Uterus (tissue), 4 donors: ENCODE measurements at places on chromosomes 6 and 20. TPM values are rescaled to one million over a fixed set of nuclear protein-coding genes. Genes with fewer than 3 reads are reported as not detected.

The HSPA12B gene
- total RNA-seq, result 46.2 TPM

The C6orf89 gene
- total RNA-seq, result 58.2 TPM

The BHLHE23 gene
- total RNA-seq, result not detected

The SLC2A10 gene
- 32.3 TPM for total RNA-seq

The LAMA4 gene
- 329 TPM for total RNA-seq

The RBPJL gene
- total RNA-seq, result not detected

The TBXT gene
- not detected for total RNA-seq

The TCF15 gene
- 1.0 TPM for total RNA-seq

The LY6G6D gene
- not detected for total RNA-seq

The HCRTR2 gene
- 0.21 TPM for total RNA-seq

GRCh38 chr6:137673603-137674002 lies 179.4 kb upstream of the OLIG3 start:
- no peak overlapping the region for H3K27ac ChIP-seq
- H3K36me3 ChIP-seq, result no peaks in the 10 kb centered on the region

- H3K4me3 ChIP-seq, result no peak overlapping the region
- no peaks in the 10 kb centered on the region for H3K4me1 ChIP-seq
- DNase-seq, result no peak
- H3K36me3 ChIP-seq, result no peaks in the 10 kb centered on the region
- H3K27ac ChIP-seq, result no peak overlapping the region
These were observed 244.9 kb downstream of the THBS2 start for GRCh38 chr6:169008641-169009257.

GRCh38 chr6:15970517-15970916 lies 158.4 kb upstream of the MYLIP start:
- H3K27me3 ChIP-seq, result no peaks in the 10 kb centered on the region
- no peaks in the 10 kb centered on the region for H3K36me3 ChIP-seq
- H3K4me3 ChIP-seq, result no peak overlapping the region
- no peaks in the 10 kb centered on the region for H3K4me1 ChIP-seq
- H3K27ac ChIP-seq, result no peak overlapping the region

GRCh38 chr20:63372971-63373885 lies 12.1 kb upstream of the CHRNA4 start:
- H3K36me3 ChIP-seq, result no peaks in the 10 kb centered on the region
- no peak for DNase-seq
- H3K4me1 ChIP-seq, result no peaks in the 10 kb centered on the region
- no peaks in the 10 kb centered on the region for H3K27me3 ChIP-seq

DNA sequence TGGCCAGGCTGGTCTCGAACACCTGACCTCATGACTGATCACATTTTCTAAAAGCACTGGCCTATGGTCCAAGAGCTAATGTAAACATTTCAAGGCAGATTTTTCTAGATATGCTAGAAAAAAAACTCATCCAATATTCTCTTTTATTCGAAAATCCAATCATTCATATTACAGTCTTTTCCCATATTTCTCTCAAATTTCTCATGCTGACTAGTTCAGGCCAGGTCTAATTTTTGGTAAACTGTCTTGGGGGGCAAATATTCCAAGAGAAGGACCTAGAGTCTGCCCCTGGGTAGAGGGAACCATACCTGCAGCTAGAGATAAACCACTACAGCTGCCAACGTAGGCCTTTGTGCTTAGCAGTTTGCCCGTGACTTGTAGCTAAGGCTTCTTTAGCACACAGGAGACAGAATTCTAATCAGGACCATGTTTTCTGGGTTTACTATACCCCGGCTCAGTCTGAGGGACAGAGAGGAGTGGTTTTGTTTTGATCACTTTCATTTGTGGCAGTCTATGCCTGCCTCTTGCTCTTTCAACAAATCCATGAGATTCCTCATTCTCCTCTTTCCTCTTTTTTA lies 71.8 kb upstream of the CITED2 start:
- no peaks in the 10 kb centered on the region for H3K4me1 ChIP-seq
- no peak overlapping the region for H3K4me3 ChIP-seq
- H3K27ac ChIP-seq, result no peak overlapping the region
- no peak for DNase-seq
- H3K27me3 ChIP-seq, result no peaks in the 10 kb centered on the region

GRCh38 chr6:79600313-79600712 lies 30.8 kb upstream of the SH3BGRL2 start:
- H3K4me1 ChIP-seq, result no peaks in the 10 kb centered on the region
- H3K27ac ChIP-seq, result no peak overlapping the region
- H3K36me3 ChIP-seq, result no peaks in the 10 kb centered on the region
- no peaks in the 10 kb centered on the region for H3K27me3 ChIP-seq

DNA sequence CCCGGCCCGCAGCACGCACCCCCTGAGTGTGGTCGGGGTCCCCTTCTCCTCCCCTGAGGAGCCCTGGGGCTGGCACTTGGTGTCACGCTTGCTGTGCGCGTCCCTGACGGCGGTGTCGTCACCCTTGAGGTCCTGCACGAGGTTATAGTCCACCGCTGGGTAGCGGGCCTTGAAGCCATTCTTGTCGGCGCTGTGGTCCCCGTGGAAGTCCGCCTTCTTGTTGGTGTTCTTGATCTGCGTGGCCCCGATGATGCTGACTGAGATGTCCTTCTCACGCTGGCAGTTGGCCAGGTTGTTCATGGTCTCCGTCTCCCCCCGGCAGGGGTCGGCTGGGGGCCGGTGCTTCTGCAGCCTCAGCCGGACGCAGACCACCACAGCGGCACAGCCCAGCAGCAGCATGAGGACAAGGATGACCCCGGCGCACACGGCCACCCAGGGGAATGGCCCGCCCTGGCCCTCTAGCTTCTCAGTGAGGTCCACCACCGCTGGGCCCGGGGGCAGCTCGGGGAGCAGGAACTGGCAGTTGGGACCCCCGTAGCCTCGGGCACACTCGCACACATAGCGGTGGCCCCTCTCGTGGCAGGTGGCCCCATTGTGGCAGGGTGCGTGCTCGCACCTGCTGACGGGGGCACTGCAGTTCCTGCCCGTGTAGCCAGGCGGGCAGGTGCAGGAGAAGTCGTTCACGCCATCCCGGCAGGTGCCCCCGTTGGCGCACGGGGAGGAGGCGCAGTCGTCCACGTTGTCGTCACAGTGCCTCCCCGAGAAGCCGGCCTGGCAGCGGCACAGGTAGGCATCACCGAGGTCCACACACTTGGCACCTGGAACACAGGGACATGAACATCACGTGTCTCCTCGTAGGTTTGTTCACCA lies 7.4 kb downstream of the DLL1 start:
- H3K27me3 ChIP-seq, result no peaks in the 10 kb centered on the region
- no peaks in the 10 kb centered on the region for H3K36me3 ChIP-seq
- no peak overlapping the region for H3K27ac ChIP-seq
- no peak for DNase-seq
- H3K4me3 ChIP-seq, result no peak overlapping the region

GRCh38 chr6:4466769-4467480 lies 309.3 kb upstream of the CDYL start:
- no peaks in the 10 kb centered on the region for H3K4me1 ChIP-seq
- no peaks in the 10 kb centered on the region for H3K36me3 ChIP-seq
- no peaks in the 10 kb centered on the region for H3K27me3 ChIP-seq

DNA sequence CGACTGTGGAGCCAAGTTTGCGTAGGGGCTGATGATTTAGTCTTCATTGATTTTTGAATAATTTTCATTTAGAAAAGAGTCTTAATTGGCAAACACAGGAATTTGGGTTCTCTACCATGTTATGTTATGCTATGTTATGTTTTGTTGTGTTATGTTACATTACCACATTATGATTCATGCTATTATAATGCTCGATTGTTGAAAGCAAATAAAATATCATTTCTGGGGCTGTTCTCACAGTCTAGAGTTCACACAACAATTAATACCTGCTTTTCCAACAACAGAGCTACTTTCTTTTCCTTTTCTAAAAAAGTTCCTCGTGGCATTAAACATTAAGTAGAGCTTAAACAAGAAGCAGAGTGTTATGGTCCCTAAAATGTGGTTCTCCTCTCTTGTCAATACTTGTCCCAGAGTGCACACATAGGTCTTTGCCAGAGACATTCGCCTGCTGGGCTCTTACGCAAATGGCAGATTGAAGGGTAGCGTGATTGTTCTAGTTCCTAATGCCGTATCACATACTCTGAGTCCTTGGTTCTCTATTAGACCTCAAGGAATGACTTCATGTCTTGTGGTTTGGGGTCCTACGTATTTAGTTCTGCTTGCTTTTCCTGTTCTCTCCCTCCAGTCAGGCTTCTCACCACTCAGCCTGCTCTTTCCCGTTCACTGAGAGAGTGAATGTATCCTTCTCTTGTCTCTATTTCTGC lies 370.3 kb downstream of the CD109 start:
- no peaks in the 10 kb centered on the region for H3K27me3 ChIP-seq
- no peak overlapping the region for H3K4me3 ChIP-seq
- H3K36me3 ChIP-seq, result no peaks in the 10 kb centered on the region
- DNase-seq, result no peak
- no peak overlapping the region for H3K27ac ChIP-seq

- H3K36me3 ChIP-seq, result no peaks in the 10 kb centered on the region
- H3K4me1 ChIP-seq, result no peaks in the 10 kb centered on the region
- H3K27ac ChIP-seq, result peak within 1 kb of the TSS; percentile 70
- DNase-seq, result peak; percentile 66
These were observed at the start of gene BEND6 for GRCh38 chr6:56954403-56955170. BEND6 (plus strand) TSS chr6:56955107; CDS start chr6:56981811, 26,704 bp downstream.

GRCh38 chr6:16278750-16279149 lies 40.4 kb downstream of the GMPR start:
- H3K27ac ChIP-seq, result no peak overlapping the region
- no peak for DNase-seq
- no peak overlapping the region for H3K4me3 ChIP-seq
- H3K27me3 ChIP-seq, result no peaks in the 10 kb centered on the region
- H3K36me3 ChIP-seq, result no peaks in the 10 kb centered on the region

GRCh38 chr6:168915855-168916254 lies 337.8 kb downstream of the THBS2 start:
- H3K27ac ChIP-seq, result no peak overlapping the region
- no peak overlapping the region for H3K4me3 ChIP-seq
- H3K4me1 ChIP-seq, result no peaks in the 10 kb centered on the region
- H3K27me3 ChIP-seq, result no peaks in the 10 kb centered on the region
- no peak for DNase-seq

DNA sequence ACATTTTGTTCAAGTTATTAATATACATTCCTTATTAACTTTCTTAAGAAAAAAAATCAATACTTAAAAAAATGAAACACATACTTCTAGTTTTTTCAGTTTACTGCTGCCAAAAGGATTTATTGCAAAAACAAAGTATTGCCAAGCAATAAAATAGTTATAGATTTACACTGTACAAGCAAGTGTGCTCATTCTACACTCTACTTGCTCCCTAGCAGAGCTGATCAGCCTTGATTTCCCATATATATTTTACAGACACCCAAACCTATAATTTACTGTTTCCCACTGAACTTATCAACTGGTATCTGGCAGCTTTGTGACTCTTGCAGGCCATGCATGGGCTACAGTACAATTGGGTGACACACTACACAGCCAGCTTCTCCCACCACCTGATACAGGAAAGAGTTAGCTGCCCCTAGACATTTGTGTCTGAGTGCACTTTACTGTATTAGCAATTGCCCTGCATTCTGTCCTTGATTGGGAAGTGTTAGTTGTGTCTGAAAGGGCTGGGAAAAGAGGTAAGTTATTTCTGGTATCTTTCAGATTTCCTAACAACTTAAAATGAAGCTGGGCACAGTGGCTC lies 156.0 kb upstream of the BEND3 start:
- no peaks in the 10 kb centered on the region for H3K4me1 ChIP-seq
- H3K4me3 ChIP-seq, result no peak overlapping the region
- H3K27ac ChIP-seq, result no peak overlapping the region
- no peak for DNase-seq
- H3K27me3 ChIP-seq, result no peaks in the 10 kb centered on the region

DNA sequence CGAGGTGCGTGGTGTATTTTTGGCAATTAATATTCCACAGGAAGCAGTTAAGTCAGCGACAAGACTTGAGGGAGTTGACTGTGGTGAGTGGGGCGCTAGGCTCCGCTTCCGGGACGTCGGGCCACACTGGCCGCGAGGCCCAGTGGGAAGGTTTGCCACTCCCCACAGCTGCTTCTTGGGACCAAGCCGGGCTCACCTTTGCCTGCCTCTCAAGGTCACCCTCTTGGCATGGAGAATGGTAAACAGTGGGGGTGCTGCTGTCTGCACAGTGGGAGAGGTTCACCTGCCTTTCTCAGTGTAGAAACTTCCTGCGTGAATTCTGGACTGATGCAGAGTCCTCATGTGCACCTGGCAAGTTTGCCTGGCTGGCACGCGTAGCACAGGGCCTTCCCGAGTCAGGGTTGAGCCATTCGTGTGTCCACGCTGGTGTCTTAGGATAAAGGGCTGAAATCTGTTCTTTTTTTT lies 6.4 kb downstream of the OSBPL2 start:
- H3K27ac ChIP-seq, result no peak overlapping the region
- no peaks in the 10 kb centered on the region for H3K4me1 ChIP-seq
- no peak overlapping the region for H3K4me3 ChIP-seq
- no peak for DNase-seq
- no peaks in the 10 kb centered on the region for H3K36me3 ChIP-seq
